Stimulated activated CD8-positive, alpha-beta memory T cell treated with anti-CD3 and anti-CD28 coated beads, Interleukin-15, amount 100 ng/mL, for 48 hours (primary cell): ENCODE measurements at places on chromosomes 1 and 21.

DNA sequence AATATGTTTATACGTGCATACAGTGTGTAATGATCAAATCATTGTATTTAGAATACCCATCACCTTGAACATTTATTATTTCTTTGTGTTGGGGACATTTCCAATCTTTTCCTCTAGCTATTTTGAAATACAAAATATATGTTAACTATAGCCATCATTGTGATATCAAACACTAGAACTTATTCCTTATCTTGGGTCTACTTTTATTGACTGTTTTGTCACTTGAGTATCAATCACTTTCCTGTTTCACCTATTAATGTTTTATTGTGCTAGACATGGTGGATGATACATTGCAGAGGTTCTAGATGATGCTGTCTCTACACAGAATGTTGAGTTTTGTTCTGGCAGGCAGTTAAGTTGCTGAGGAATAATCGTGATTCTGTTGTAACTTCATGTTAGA, 45.9 kb downstream of the STXBP3 start:
- DNase-seq: no peak

DNA sequence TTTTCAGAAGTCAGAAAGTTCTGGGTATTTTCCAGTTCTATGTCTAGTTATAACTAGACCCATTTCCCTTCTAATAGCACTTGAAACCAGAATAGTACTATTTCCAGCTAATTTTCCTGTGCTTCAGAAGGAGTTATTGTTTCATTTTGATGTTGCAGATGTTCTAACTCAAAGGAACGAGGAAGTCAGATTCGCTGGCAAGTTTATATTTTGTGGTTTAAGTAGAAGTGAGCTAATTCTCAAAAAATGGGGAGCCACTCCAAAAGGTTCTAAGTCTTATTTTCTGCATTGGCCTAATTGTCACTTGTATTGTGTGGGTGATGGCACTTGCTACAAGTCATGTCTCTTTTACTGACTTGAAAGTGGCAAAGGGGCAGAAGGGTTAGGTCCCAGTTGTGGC, 18.1 kb downstream of the CCDC185 start:
- DNase-seq: no peak

DNA sequence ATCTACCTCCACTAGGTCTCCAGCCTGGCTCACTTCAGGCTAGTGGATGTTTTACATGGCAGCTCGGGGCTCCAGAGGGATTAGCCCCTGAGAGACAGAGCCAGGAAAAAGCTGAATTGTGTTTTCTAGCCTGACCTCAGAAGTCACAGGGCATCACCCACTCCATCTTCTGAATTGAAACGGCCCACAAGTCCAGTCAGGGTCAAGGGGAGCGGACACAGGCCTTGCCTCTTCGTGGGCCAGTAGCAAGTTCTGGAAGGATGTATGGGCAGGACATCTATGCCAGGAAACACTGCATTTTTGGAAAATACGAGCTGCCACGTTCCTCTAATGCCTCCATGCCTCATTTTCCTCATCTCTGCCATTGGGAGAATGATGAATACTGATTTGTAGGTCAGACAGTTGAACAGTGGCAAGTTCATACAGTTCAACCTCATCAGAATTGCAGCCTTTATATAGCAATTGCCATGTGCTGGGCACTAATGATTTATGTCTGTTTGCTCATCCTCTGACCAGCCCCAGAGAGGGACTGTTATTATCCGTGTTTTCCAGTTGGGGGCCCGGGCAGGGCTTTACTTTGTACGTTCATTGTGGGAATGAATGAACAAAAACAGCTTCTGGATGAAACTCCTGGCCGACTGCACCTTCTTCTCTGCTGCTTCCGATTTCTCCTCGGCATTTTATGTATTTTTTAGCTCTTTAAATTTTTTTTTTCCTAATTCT, 23.2 kb upstream of the PCBP3 start:
- DNase-seq: no peak

- no peak for DNase-seq
These were observed 119.4 kb downstream of the SLC45A1 start for GRCh38 chr1:8437347-8437746.

DNA sequence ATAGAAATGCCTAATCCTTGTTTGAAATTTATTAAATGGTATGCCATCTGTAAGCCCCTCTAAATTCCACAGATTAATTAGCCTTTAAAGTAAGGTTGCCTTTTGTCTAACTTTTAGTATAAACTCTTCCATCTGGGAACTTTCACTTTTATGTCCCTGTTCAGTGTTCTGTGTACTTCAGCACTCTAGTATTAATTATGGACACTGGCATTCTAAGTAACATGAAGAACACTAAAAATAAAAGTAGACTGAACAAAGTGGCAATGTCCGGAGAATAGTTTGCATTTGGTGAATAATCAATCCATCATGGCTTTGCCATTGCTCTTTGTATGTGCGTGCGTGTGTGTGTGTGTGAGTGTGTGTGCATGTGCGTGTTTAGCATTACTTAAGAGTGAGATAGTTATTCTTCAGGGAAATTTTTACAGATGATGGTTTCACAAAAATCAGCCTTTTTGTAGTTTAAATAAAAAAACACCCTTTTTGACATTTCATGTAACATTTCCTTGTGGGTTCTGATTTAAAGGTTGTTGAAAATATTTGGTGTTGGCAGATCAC, 51.1 kb downstream of the ATF6 start:
- no peak for DNase-seq

- peak; percentile 69 for DNase-seq
These were observed 17.7 kb upstream of the SNX27 start for GRCh38 chr1:151594143-151594625.

DNA sequence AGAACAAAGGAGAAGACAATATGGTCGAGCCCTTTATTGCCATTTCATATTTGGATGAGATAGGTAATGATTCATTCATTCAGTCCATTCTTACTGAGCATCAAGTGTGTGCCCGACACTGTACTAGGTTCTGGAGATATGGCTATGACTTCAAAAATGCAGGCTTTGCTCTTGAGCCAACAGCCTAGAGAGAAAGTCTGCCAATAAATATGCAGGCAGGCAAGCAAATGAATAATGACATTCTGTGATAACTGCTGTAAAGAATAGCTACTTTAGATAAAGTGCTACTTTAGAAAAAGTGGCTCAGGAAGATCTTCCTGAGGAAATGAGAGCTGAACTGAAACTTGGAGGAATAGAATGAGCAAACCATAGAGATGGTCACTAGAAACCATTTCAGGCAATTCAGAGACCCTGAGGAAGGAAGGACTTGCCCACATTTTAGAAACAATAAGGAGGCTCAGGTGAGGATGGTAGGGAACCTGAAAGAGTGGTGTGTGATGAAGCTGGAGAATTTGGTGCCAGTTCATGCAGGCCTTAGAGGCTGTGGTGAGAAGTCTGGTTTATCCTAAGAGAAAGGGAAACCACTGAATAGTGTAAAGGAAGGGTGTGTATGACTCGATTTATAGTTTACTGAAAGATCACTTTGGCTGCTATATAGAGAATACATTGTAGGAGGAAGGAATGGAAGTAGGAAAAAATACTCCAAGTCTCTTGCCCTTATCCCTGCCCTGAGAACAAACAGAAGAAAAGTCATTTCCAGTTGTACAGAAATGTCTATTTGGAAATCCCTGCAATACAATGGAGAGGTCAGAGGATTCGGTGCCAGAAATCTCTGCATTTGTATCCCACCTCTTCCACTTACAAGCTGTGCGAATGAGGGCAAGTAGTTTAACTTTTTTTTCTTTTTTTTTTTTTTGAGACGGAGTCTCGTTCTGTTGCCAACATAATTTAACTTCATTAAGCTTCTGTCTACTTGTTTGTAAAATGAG, 167.9 kb downstream of the VPS13D start:
- DNase-seq: no peak
